ENCODE measurements at places on chromosomes 12 and 14.

DNA sequence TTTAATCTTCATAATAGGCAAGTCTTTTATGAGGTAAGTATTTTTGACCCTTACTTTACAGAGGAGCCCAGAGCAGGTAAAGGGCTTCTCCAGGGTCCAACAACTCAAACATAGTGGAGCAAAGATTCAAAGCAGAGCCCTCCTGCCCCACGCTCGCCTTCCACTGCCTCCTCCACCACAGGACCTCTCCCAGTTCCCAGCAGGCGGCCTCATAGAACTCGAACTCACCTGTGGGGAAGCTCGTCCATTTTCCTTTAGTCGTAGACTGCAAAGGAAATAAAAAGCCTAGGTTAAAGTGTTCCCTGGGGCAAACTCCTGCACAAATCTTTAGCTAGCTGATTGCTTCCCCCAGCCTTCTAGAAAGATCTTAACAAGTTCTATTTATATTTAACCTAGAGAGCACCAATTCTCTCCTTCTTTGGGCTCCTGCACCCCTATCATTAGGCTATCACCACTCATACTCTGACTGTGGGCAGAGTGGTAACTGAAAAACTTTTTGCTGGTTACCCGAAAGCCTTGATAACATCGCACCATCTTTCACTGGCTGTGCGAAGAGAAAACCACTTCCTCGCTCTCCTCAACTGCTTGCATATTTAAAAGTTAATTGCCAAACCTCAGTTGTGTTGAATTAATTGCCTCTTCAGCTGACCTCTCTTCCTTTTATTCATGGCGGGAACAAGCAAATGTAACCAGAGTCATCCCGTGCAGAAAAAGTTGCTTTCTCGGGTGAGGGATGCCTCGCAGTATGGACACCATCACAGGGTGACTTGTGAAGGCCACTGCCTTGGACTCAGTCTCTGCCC, 299.6 kb downstream of the DPF3 start:
- DNase-seq, result no peak

GRCh38 chr14:60233891-60234290, 15.1 kb upstream of the PPM1A start:
- DNase-seq, result no peak

GRCh38 chr12:57190037-57190436, 26.6 kb upstream of the NXPH4 start:
- no peak for DNase-seq

DNA sequence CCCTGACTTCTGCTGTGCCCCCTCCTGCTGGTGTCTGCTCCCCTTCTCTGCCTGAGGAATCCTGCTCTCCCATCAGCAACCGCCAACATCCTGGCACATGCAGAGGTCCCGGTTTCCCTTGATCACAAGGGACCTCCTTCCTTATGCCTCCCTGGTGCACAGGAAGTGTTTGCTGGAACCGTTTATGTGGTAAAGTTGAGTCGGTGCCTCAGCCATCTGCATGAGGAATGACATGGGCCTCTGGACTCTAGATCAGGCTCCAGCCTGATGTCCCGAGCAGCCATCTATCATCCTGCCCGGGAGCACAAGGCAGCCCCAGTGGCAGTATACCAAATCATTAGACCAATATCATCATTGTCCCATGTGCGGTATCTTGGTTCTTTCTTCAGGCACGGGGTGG, 90.4 kb downstream of the BORCS5 start:
- no peak for DNase-seq

DNA sequence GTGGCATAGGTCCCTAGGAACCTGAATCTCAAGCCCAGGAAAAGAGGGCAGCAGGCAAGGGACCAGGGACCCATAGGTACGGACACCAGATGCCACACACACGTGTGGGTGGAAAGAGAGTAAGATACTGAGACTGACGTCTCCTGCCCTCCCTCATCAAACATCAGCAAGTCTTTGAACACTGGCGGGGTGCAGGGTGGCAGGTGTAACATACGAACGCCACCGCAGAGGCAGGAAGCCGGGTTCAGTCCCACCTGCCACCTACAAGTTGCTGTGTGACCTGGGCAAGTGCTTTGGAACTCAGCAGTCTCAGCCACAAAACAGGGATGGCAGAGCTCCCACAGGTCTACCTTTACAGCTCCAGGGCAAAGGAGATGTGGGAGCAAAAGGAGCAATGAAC, 11.1 kb downstream of the ACTN1 start:
- DNase-seq, result no peak

DNA sequence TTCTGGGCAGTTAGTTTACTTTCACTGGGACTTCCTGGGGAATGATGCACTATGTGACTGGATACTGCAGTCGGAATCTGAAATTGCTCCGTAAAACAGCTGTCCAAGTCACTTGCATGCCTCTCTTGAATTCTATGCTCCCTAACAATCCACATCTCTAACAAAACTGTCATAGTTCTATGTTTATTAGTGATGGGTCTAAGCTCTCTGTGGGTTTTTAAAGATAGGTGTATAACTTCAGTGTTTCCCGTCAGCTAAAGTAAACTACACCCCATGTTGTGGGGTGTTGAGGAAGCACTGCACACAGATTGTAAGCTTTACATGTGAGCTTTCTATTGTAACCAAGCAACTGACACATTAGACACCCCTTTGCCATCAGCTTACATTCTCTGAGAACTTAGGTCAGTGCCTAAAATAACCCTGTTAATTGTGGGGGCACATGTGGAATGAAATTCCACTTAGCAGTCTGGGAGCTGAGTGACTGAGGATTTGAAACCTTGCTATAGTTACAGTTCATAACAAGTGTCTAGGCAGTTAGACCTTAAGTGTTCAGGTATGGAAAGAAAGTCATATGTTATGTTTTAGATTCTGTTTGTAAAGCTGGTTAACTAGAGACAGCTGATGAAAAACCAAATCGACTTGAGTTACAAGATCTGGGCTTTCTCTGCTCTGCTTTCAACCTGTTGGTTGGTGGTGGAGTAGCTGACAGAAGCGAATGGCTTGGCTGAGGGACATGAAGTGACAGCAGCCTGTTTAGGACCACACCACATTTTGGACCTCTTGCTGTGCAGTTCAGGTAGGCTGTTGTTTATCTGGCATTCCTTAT, 165.7 kb downstream of the AKAP6 start:
- DNase-seq, result peak; percentile 65

DNA sequence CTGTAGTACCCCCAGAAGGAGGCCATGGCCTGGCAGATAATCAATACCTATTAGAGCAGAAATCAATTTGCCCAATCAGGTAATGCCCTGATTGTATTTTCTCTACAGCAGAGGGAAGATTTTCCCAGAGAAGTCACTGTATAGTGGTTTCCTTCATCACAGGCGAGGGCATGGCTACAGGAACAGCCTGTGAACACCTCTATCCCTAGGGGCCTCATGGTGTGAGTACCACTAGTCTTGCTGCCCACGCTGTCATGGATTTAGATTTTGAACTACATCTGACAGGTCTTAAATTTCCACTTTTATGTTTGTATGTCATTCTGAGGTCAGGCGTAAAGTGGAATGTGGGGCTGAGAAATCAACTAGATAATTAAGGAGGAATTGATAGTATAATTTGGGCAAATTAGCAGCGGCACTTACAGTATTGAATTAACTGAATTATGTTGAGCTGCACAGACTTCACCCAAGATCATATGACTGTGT, 42.4 kb upstream of the STXBP6 start:
- no peak for DNase-seq

- peak; percentile 54 for DNase-seq
Measured at GRCh38 chr12:55742719-55743405, at the start of gene GDF11. Gene GDF11, plus strand, starts transcription at chr12:55743122. Its CDS starts 195 bp downstream, at chr12:55743317.

- no peak for DNase-seq
Measured at GRCh38 chr12:3672113-3672509, 80.8 kb downstream of the CRACR2A start.

GRCh38 chr14:50058113-50058512, 58.3 kb downstream of the VCPKMT start:
- no peak for DNase-seq

- no peak for DNase-seq
Measured at GRCh38 chr12:110776410-110776809, 33.7 kb upstream of the PPP1CC start.

DNA sequence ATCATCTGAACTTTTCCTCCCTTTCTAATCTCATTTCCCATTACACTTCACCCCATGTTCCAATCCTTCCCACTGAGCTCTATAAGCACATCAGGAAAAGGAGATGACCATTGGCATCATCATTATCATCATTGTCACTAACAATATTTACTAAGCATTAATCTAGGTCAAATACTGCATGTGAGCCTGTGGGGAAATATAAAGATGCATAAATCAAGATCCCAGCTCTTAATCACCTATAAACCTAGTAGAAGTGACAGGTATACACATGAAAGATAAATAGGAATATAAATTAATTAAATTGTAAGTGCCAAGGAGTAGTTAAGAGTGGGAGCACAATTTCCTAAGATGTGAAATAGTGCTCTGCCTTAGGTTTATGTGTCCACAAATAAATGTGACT, 100.6 kb downstream of the OTOGL start:
- DNase-seq, result no peak

DNA sequence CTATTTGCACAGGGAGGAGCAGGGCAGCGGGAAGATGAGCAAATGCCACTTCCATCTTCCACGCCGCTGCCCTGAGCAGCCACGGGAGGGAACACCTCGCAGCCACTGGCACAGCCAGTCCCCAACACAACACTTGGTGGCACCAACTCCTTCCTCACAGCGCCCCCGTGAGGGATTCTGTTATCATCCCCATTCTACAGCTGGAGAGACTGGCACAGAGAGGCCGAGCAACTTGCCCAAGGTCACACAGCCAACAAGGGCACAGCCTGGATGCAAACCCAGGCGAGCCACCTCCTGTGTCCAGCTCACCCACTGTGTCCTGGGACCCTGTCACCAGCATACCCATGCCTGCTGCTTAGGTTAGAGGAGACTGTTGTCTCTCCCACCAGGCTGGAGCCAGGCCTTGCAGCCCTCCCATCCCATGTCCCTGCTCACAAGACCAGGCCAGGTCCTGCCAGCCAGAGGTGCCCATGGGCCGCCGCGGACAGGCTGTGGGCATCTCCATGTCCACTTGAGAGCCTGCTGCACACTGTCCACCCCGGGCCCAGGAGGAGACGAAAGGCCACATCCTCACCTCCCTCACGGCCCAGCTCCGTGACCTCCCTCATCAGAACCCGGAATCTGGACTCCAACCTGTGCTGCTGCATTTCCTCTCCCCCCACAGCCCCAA, 57.0 kb downstream of the NCOR2 start:
- DNase-seq, result peak; percentile 79

DNA sequence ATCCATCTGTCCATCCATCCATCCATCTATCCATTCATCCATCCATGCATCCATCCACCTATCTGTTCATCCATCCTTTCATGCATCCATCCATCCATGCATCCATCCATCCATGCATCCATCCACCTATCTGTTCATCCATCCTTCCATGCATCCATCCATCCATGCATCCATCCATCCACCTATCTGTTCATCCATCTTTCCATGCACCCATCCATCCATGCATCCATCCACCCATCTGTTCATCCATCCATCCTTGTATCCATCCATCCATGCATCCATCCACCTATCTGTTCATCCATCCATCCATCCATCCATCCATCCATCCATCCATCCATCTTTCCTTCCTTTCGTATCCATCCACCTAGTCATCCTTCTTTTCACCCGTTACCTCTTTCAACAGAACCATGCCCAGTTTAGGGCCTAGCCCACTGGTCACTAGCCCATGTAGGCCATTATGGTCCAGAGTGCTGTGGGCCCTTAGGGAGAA, 66.3 kb downstream of the KIF26A start:
- no peak for DNase-seq

GRCh38 chr12:84218406-84218805, 694.2 kb downstream of the SLC6A15 start:
- no peak for DNase-seq

- no peak for DNase-seq
Measured at GRCh38 chr12:78386871-78387270, 477.7 kb upstream of the SYT1 start.

DNA sequence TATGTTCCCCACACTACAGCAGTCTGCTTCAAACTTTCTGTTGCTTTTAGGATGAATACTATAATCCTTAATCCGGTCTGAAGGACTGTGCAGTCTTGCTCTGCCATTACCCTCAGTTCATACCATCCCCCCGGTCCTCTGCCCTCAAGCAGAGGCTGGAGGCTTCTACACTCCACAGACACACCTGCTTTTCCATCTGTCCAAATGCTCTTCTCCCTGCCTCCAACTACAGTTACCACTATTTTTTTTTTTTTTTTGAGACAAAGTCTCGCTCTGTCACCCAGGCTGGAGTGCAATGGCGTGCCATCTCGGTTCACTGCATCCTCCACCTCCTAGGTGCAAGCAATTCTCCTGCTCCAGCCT, 19.3 kb upstream of the KCNH3 start:
- DNase-seq, result no peak

- DNase-seq, result no peak
Measured at GRCh38 chr14:93778856-93779629, 9.2 kb downstream of the PRIMA1 start.

GRCh38 chr12:25615119-25615518, 62.0 kb upstream of the LMNTD1 start:
- no peak for DNase-seq

DNA sequence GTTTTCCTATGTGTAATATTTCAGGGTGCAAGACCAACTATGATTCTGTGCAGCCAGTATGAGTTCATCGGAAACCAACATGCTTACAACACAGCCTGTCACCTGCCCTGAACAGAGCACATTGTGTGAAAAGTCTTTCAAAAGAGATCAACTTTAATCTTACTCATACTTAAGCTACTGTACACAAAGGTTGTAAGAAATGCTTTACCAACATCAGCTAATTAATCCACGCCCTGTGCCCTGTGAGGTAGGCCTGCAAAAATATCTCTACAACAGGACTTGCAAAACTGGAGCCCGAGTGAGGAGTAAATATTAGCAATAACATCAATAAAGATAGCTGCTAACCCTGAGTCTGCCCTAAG, 15.1 kb downstream of the APPL2 start:
- no peak for DNase-seq

DNA sequence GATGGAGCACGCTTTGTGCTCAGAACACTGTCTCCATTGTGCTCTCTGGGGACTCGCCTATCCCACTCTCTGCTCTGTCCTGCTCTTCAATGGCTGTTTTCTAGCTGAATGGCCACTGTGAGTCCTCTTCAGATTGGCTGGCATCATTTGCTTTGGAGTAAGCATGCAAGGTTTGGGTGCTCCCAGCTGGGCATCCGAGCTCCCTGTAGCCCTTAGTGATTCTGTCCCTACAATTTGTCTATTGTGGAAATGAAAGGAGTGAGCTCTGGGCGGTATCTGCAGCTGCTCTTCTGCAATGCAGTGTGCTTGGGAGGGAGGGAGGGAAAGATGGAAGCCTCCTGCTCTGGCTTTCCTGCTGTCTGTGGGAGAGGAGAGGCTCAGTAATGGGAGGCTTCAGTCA, 84.8 kb downstream of the SMOC1 start:
- DNase-seq, result no peak

DNA sequence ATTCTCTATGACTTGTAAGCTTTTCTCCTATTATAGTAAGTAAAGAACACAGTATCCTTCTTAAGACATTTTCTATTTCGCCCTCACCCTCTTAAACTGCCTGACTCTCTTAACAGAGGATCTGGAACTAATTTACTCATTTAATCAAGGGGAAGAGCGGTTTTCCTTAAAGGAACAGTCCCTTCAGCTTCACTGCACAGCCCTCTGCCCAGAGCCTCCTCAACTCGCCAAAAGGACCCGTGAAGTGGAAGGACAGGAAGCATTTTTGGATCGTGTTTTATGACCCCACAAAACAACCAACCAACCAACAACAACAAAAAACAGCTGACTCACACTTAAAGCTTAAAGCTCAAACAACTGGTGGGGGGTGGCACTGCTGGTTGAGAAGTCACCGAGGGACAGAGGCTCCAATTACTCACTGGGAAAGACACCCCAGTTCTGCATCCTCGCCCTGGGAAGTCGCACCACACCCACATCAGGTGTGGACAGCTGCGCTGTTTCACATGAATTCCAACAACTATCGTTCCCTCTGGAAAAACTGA, 35.7 kb downstream of the NID2 start:
- no peak for DNase-seq

All from gastrocnemius medialis (tissue), 4 donors.